ENCODE measurements at places on chromosomes 6 and 20.

GRCh38 chr6:129546702-129547101, 163.3 kb downstream of the ARHGAP18 start:
- DNase-seq, result no peak

DNA sequence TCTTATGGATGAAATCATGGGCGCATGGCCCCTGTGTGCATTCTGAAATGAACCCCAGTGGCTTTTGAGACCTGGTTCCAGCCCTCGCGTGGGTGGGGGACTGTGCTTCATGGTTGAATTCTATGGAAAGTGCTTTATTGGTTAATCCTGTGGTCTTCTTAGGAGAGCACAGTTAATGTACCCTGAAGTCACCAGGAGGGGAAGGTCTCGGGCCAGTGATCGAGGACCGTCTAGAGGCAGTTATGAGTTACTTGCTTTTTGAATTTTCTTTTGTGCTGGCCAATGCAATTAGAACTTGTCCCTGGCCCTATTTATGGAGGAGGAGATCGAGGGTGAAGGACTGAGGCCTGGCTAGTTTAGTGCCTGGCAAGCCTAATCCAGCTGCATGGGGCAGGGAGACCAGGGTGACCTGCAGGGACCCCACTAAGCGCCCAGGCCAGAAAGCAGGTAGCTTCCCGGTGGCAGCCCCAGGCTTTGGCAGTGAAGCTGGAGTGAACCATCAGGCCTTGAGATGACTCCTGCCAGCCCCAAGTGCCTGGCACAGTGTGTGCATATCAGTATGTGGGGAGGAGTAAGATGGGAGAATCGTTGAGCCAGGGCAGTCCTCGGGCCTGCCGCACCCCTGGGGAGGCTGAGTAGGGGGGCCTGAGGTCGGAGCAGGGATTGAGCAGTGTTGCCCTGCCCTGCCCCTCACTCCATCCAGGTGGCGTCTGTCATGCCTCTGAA, 144.6 kb upstream of the RNF24 start:
- DNase-seq, result no peak

DNA sequence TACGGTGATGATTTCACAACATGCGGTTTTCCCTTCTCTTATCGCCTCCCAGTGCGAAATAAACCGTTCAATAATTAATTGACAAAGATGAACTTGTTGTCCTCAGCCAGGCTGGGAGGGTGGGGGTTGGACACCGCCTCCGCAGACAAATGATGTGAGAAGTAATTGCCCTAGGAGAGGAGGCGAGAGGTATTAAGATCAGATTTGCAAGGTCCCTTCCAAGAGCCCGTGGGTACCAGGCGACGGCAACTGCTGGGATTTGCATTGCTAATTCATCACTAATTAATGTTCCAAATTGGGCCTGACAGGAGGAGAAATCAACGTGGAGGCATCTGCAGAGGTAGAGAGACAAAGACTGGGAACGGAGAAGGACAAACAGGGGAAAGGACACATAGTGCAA, 90.2 kb upstream of the CCDC167 start:
- no peak for DNase-seq

DNA sequence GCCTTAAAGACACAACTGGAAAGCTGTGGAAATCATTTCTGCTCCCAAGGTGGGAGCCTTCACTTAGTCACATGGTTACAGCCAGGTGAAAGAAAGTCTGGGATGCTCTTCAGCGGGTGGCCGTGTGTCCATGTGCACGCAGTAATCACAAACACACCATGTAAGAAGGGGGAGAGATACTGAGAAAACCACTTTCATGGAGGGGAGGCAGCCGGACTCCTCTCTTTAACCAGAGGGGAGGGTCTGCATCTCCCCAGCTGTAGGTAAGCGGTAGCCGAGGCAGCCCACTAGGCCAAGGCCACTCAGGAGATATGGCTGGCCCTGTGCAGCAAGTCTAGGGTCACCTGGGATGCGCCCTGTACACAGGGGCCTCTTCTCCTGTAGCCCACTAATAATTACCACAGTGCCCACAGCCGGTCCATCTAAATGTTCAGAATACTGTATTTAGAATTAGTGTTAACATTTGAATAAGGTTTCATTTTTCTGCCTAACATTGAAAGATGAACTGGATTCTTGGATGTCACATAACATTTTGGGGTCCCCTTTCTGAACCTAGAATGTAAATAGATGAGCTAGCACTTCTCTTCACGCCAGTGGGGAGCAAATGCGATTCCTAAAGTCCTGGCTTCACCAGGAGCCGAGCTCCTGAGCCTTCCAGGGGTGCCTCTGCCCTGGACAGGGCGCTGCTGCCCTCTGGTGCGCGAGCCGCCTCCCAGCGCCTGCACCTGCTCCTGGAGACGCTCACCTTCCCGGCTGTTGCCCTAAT, 15.9 kb downstream of the GPR31 start:
- no peak for DNase-seq

- DNase-seq, result no peak
These were observed 4.9 kb downstream of the OLIG3 start for GRCh38 chr6:137489046-137490005.

DNA sequence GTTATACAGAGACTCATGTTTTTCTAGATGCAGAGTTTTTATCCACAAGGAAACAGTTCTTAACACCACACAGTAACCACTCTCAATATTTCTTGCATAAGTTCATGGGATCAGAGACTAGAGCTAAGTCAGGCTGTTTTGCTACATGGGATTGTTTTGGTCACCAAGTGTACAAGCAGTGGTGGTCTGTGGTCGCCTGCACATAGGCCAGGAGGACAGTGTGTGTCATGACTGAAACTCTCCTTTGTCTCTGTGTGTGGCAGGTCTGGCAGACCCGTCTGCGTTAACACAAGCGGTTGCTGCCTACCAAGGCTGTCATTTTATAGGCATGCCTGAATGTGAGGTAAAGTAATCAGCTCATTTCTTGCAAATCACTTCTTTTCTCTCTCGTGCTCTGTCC, 18.9 kb downstream of the WRNIP1 start:
- no peak for DNase-seq
